ENCODE measurements at places on chromosomes 5 and 9.

DNA sequence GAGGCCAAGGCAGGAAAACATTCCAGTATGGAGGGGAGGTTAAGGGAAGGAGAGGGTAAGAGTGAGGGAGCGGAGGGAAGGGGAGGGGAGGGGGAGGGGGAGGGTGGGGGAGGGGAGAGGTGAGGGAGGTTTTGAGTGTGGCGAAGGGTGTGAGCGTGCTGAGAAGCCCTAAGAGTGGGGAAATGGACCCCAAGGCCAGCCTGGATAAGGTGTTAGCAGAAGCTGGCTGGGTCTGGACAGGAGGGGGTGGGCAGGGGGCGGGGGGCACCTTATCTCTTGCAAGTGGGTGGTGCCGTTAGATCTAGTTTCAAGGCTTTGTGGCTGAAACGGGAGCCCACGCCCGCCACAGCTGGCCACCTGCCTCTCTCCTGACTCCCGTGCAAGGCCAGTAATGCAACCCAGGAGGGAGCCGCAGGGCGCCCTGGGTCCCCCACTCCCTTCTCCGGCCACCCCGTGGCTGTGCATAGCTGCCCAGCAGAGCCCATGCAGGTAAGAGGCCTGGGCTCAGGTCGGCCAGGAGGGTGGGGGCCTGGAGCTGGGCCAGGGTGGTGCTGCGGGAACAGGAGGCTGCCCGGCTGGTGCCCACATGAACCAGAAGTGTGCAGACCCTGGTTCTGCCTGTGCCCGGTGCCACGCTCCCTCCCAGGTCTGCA, 677 bp downstream of the RNF224 start:
- DNase-seq = no peak

DNA sequence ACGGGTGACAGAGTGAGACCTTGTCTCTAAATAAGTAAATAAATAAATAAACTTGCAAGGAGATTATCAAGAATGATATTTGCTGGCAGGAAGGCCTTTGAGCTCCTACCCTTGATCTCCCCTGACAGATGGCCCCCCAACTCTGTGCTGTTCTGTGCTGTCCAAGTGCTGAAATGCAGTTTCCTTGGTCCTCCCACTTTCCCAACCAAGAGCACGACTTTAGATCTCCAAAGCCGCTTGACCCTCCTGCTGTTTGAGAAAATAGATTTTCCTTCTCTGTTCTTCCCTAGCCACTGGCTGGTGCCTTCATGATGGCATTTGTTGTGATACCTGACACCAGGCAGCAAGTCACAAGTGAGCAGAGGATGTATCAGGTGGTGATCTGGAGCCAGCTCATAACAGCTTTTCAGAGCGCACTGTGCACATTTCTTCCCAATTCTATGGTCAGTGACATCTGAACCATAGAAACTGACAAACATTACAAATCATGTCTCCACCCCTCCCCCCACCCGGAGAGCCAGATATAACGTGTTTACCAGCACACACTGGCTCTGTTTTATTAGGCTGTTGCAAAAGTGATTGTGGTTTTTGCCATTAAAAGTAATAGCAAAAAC, 80.0 kb upstream of the PUM3 start:
- DNase-seq = no peak

- DNase-seq = no peak
These were observed 287.8 kb upstream of the RASA1 start for GRCh38 chr5:86979811-86980411.

DNA sequence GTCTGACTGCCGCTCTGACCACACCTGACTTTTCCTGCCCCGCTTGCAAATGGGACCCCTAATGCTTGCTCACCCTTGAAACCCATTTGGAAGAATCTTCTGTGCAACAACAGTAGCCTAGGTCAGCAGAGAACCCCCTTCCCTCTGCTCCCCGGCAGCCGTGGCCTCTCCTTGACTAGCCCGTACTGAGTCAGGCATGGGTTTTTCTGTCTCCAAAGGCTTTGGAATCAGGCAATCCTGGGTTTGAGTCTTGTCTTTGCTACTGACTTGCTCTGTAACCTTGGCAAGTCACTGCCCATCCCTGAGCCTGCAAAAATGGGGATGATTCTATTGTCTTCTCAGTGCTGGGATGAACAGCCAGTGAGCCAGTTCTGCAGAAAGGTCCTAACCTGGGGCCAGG, 135.4 kb downstream of the RGS3 start:
- no peak for DNase-seq

DNA sequence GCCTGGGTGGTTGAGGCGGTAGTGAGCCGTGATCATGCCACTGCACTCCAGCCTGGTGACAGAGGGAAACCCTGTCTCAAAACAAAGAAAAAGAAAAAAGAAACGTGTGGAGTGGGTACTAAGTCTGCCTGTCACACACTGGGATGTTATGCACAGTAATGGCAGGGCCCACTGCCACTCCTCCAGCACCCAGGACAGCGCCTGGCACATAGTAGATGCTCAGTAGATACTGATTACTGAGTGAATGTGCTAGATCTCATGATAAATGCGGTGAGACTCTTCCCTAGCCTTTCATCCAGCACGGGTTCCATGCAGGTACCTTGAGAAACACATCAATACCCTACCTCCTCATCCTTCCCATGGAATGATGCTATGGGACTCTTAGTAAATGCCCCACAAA, 87.4 kb upstream of the HSPA9 start:
- no peak for DNase-seq
